ENCODE measurements at places on chromosomes 7 and 10.

DNA sequence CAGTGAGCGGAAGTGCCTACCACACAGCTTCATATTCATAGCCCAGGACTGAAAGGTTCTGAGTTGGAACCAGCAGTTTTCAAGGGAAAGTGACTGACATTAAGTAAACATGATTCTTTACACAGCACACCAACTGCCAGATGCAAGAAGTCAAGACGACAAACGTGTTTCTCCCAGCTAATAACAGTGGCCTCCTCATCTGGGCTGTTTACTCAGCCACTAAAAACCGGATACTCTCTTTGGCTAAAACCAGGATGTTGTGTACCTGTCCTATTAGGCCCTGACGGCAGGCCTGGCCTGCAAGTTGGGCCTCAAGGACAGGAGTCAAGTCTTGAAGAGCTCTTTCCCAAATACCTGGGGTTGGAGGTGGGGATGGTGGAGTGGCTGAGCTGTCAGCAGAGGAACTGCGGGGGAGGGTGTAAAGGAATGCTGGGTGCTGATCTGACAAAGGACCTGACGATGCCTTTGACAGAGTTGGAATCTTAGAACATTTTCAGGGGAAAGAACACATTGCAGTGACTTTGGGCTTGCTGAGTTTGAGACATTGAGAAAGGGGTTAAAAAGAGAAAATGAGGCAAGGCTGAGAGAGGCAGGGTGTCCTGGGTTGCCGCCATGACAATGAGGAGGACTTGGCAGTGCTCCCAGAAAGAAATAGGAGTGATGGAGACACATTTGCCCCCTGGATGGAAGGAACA lies 57.7 kb downstream of the STEAP1B start:
- DNase-seq, result no peak

DNA sequence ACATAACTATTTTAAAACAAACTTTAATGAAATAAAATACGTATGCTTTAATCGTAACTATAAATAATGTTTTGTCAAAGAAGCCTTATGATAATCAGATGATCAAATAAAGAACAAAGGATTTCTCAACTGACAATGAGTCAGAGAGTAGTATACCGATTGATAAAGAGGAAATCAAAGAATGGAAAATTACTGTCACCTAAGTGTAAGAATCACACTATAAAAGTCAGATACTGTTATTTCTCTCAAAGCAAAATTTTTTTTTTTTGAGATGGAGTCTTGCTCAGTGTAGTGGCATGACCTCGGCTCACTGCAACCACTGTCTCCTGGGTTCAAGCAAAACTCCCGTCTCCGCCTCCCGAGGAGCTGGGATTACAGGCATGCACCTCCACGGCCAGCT lies 18.8 kb downstream of the DNAJC2 start:
- no peak for DNase-seq

- no peak for DNase-seq
These were observed 58.0 kb upstream of the CELF2 start for GRCh38 chr10:10959666-10960065.

DNA sequence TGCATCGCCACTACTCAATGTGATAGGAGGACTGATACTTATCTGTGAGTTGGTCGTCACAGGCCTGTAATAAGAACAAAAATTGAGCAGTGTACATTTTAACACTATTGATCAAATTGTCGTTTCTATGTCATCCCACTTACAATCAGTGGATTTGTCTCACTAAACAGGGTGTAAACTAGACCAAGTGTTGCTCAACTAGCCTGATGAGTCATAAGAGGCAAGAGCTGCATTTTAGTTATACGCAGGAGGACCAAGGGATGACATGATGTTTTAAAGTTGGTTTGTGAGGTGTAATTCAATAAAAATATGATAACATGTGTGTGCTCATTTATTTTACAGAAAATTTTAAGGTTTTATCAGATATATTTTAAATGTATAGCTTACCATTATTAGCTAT lies 1239.2 kb downstream of the REEP3 start:
- no peak for DNase-seq

DNA sequence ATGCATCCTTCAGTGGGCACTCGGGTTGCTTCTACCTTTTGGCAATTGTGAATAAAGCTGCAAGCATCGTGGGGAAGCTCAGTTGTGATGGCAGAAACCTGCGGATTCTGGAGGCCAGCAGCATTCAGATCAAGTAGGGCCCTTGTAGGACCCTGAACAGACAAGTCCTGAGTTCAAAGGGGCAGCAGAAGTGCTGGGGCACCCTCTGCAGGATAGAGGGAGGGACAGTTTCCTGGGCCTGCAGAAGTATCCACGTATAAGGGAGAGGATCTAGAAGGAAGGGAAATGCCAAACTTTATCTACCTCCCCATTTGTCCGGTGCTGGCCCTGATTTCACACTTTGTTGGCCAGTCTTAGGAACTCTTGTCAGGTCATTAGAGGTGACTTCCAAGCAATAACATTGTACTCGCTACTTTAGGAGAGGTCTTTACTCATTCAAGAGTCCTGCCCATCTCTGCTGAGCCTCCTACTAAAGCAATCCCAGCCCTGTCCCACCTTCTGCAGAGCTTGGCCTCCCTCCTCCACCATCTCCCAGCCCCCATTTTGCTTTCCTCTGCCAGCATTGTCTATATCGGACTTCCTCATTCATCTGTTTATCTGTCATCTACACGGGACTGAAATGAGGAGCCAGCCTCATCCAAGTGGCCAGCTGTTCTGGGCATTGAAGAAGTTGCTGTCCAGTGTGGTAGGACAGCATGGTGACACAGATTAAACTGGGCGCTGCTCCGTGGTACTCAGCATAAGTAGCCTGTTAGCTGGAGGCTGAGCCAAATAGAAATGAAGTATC lies 26.6 kb upstream of the R3HCC1L start:
- no peak for DNase-seq

DNA sequence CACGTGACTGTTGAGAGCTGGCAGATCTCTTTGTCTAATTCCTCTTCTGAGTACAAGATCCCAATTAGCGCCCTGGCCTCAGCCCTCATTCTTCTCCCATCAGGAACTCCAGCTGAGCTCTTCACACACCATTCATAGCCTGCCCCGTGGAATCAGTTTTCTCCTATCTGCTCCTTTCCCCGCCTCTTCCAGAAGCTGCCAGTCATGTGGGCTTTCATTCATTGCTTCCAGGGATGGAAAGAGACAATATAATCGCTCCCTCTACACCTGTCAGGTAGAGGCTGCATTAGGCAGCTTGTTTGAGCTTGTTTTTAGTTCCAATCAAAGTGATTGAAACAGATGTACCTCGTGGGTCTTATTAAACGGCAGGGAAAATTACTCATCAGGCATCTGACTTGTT lies 515.8 kb downstream of the TYW1 start:
- DNase-seq, result no peak

- DNase-seq, result no peak
These were observed 114.5 kb downstream of the PON1 start for GRCh38 chr7:95209788-95210187.

- DNase-seq, result peak; percentile 42
These were observed 130.1 kb downstream of the NEBL start for GRCh38 chr10:20767028-20767427.

- DNase-seq, result no peak
These were observed 41.4 kb downstream of the VAX1 start for GRCh38 chr10:117096599-117097201.

DNA sequence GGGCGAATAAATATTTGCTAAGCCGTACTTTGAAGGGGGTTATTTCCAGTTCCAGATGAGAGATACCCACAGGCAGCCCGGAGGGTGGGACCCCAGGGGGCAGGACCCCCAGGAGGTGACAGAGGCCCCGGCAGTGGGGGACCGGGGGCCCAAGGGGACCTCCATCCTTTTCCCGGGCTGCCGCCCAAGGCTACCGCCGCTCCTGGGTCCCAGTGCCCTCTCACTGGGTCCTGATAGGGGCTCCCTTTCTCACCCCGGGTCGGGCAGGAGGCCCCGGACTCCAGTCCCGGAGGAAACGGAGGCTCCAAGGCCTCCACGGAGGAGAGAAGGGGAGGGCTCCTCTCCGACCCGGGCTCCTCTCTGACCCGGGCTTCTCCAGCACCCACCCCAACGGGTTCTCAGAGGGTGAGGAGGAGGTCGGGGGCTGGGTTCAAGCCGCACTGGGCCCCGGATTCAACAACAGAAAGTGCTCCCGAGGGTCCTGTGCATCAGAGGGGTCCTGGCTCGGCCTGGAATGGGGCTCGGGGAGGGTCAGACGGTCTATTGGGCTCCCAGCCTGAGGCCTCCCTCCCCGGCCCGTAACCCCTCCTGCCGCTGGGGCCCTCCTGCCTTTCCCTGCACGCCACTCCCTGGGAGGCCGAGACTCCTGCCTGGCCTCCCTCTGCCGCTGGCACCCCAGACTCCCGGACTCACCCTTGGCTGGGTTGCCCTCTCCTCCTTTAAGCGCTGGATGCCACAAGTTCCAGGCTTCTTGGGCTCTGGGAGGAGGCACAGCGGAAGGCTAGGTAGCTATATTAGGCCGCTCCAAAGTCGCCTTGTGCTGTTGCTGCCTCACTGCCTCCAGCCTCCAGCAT lies 62.5 kb downstream of the ZNF37A start:
- no peak for DNase-seq

- DNase-seq, result no peak
These were observed 155.5 kb upstream of the LRGUK start for GRCh38 chr7:133971625-133972024.

GRCh38 chr7:150969475-150969874 lies 8.6 kb downstream of the KCNH2 start:
- no peak for DNase-seq

GRCh38 chr10:95445223-95445836 lies 115.8 kb downstream of the SORBS1 start:
- DNase-seq, result peak; percentile 88

DNA sequence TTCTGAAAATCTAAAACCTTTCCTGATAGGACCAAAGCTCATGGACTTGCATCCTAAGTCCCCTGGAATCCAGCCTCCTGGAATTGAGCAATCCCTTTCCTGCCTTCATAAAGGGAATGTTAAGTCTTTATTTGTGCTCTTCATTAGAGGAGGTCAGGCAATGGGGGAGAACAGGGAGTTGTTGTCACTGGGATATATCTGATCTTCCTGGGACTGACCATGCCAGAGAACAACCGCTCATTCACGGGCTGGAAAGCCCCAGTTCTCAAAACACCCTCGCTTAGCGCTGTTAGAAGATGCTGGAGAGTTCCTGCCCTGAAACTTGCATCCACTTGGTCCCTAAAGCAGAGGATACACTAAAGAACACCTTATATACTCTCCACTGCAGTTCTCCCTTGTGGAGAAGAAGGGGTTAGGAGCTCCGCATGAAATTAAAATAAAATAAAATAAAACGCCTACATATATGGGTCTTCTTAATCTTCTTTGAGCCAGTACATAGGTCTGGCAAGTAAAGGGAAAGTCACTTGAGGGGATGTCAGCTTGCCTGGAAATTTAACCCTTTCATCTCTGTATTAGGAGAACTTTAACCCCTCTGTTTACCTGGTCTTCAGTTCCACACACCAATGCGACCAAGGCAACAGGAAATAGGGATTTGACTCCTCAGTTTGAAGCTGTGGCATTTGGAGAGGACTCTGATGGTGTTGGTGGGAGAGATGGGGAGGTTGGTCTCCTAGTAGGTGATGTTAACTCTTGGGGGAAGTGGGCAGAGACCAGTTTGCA lies 1.2 kb downstream of the SORCS1 start:
- no peak for DNase-seq

DNA sequence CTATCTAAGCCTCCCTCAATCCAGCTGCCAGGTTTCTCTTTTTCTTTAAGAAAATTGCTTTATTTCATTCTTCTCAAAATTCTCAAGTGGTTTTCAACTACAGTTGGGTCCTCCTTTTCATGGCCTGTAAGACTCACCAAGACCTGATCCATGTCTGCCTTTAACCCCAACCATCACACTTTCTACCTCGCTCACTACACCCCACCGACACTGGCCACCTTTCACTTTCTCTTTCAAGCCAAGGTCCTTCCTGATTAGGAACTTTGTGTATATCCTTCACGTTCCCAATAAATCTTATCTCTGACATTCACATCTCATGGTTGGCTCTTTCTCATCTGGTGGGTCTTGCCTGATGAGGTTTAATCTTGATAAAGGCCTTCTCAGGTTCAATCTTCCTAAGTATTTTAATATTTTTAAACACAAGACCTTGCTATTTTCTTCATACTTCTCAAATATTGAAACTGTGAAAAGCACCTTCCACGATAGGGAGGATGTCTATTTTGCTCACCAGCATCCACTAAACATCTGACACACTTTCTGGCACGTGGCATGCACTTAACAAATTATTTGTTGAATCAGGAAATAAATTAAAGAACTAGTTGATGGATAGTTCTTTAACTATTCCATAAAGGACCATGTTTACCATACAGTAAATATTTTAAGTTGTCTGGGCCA lies 624.8 kb downstream of the GRID1 start:
- DNase-seq, result peak; percentile 4

- DNase-seq, result peak; percentile 40
These were observed 12.7 kb downstream of the FBXW4 start for GRCh38 chr10:101682172-101682825.

DNA sequence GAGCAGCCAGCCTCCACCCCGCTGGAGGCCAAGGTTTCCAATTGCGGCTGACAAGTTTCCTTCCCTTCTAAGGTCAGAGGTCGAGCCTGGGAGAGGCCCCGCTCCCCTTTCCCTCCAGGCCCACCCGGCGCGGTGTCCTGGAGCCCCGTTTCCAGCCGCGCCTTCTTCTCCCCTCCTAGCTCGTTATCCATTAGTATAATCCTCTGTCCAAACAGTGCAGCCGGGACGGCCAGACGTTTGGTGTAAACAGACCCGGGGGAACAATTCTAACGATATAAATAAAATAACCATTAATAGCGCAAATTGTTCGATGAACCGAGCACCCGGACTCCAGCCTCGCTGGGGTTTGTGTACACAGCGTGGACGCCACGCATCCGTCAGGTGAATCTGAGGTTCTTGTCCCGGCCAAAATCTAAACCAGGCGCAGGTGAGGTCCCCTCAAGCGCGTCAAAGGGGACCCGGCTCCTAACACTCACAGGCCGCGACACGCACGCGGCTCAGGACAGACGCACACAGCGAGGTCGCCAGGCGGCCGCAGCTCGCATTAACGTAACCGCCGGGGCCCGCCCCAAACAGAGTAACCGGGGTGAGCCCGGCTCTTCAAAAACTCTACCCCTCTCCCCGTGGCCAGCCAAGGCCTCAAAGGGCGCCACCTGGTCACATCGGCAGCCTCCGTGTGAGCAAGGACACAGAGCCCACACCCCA lies 10.8 kb upstream of the NKX2-3 start:
- DNase-seq, result no peak

GRCh38 chr7:92075455-92076158 lies 58.7 kb downstream of the CYP51A1 start:
- DNase-seq, result no peak

All from M059J (cell line).